HCT116 (cell line): ENCODE measurements at places on chromosomes 6 and 20. TPM values are rescaled to one million over a fixed set of nuclear protein-coding genes. Genes with fewer than 3 reads are reported as not detected.
A peak's percentile ranks its signal among the peaks of the same experiment; 100 is the strongest.

The LY6G6F gene
- total RNA-seq = not detected

The TP53TG5 gene
- 0.76 TPM for total RNA-seq

The SNAP25 gene
- 0.39 TPM for total RNA-seq

The THBS2 gene
- 0.39 TPM for total RNA-seq

The CALHM4 gene
- not detected for total RNA-seq

The SDHAF4 gene
- 8.9 TPM for total RNA-seq

The C20orf141 gene
- total RNA-seq = not detected

The RPS6KA2 gene
- total RNA-seq = 8.5 TPM

GRCh38 chr6:166933396-166933795 lies 23.0 kb downstream of the RNASET2 start:
- H3K4me3 ChIP-seq = no peak overlapping the region
- H3K27me3 ChIP-seq = no peaks in the 10 kb centered on the region
- DNase-seq = no peak
- no peaks in the 10 kb centered on the region for H3K4me1 ChIP-seq
- H3K27ac ChIP-seq = no peak overlapping the region

DNA sequence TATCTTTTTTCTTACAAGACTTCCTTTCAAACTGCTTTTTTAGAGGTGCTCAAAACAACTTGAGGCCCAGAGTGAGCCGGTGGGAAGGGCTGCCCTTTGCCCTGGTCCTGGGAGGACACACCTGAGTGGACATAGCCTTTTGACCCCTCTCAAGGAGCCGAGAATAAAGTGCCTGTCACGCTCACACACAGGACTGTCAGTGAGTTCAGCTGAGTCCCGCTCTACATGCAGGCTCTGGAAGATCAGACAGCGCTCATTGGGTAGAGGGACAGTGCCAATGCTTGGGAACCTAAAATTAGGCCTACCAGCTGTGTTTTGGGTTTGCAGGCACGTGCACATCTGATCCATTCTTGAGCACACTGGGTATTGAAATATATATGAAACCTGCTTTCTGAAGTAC lies 387.8 kb downstream of the CD83 start:
- H3K27me3 ChIP-seq = no peaks in the 10 kb centered on the region
- H3K4me3 ChIP-seq = no peak overlapping the region
- no peaks in the 10 kb centered on the region for H3K4me1 ChIP-seq
- no peak for DNase-seq
- H3K27ac ChIP-seq = no peak overlapping the region

DNA sequence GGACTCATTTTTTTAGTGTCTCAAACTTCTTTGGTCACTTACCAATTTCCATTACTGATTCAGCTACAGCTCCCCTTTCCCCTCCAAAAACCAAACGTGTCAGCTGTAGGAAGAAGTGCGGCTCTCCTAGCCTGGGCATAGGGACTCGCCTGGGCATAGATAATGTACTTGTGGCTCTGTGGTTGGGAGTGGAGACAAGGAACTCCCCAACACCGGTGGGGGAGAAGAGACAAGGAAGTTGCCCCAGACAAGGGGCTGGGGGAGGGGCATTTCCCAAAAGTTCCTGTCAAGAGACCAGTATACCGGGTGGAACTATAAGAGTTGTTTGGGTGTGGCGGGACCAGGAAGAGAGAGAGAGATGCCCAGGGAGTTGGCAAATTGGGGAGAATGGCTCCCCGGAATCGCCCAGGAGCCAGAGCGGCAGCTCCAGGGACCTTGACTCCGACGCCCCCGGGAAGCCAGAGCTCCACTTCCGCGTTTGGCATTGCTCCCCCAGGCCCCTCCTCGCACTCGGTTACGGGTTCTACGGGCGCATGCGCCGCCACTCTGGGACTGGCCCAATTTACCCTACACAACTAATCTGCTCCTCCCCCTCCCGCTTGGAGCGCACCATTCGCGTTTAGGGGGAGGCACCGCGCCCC lies 871 bp upstream of the ZFAND3 start:
- H3K27me3 ChIP-seq = no peaks in the 10 kb centered on the region
- peak; percentile 89 for DNase-seq
- peak overlapping the region; percentile 88 for H3K27ac ChIP-seq
- peak overlapping the region; percentile 77 for H3K4me3 ChIP-seq

DNA sequence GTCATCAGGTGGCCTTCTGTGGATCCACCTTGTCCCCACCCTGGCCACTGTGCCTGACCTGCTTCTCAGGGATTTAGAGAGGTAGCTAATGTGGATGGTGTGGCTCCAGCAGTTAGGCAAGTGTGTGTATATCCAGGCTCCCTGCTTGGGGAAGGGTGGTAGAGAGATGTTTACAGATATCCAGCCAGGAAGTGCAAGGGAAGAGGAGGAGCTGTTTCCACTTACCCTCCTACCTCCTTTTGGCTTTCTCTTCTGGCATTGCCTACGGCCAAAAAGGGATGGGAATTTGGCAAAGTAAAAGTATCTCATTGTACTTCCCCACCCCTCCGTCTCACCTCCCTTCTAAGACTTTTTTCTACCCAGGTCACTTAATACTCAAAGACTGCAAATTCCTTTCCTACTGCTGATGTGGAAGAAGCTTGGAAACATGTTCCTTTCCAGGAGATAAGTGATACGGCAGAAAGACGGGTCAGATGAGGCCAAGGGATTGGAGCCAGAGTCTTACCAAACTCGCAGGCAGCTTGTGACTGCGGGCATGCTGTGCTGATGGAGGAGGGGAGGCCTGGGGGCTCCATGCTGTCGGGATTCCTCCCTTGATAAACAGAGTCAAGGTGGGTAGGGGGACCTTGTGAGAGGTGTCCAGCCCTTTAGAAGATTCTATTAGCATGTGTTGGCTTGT lies 253.4 kb downstream of the PRL start:
- H3K36me3 ChIP-seq = no peaks in the 10 kb centered on the region
- H3K27ac ChIP-seq = no peak overlapping the region
- H3K4me3 ChIP-seq = no peak overlapping the region

DNA sequence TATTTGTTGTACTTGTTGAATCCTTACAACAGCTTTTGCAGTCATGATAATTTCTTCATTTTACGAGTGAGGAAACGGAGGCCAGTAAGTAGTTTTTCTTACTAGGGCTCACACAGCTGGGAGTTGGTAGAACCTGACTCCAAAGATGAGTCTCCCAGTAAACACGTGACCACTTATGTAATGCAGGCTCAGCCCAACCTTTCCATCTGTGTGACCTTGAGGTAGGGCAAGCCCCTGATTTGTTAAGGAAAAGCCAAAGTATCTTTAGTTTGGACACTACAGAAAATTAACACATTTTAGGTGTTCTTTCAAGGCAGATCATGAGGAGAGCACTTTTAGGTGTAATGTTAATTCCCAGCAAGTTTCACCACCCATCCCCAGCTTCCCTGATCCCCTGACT lies 111.3 kb downstream of the LRRC1 start:
- H3K4me3 ChIP-seq = no peak overlapping the region
- no peak for DNase-seq
- no peaks in the 10 kb centered on the region for H3K4me1 ChIP-seq
- H3K27ac ChIP-seq = no peak overlapping the region

DNA sequence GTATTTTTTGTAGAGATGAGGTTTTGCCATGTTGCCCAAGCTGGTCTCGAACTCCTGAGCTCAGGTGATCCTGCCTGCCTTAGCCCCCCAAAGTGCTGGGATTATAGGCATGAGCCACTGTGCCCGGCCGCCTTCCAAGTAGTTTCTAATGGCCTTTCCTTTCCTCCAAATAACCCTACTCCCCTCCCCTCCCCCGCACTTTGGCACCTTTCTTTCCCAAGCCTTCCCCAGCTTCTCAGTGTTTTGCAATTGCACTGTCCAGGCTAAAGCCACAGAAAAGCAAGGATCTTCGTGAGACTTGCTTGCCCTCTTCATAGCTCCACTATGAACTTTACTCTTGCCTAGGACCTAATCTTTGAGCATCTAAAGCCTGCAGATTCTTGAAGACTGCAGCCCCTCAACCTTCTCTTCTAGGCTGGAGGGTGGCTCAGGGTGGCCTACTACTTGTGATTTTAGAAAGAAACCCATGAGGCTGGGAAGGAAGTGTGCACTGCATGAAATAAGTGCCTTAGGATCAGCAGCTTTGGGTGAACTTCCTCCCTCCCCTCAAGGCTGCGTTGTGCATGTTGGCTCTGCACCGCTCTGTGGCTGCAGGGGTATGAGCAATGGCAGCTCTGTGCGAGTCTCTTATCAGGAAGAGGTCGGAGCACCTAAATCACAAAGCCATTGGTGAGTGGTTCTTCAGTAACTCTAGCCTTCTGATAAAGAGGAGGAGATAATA lies 152.4 kb upstream of the SNX9 start:
- DNase-seq = no peak
- H3K4me3 ChIP-seq = no peak overlapping the region
- no peaks in the 10 kb centered on the region for H3K4me1 ChIP-seq
- no peaks in the 10 kb centered on the region for H3K36me3 ChIP-seq
- no peaks in the 10 kb centered on the region for H3K27me3 ChIP-seq
- H3K27ac ChIP-seq = no peak overlapping the region

DNA sequence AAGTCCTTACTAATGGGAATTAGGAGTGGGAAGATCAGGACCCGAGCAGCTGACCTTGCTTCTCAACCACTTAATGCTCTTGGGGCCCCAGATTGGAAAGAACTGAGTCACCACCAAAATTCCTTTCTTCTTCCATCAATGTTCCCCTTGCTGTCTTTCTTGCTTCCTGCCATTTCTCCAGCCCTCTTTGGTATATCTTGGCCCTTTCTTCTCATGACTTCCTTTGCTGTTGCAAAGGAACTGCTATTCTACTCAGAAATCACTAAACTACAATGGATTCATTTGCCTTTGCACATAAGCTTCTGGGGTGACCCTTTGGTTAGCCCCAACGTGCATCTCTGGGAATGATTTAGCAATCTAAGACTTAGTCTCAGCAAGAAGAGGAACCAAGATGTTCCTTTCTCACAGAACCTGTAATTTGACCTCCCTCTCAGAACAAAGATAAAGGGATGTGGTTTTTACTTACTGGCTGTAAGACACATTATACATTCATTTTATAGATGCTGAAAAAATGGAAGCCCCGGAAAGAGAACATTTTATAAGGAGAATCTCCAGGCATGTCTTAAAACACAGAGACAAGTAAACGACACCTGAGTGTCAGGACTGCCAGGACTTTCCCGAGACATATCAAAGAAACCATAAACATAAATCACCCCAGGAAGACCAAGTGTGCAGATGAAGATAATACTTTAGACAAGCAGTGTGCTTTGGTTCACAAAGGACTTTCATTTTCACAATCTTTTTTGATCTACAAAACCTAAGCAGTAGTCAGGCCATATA lies 99.0 kb upstream of the TNFAIP3 start:
- no peak overlapping the region for H3K4me3 ChIP-seq
- DNase-seq = no peak
- no peak overlapping the region for H3K27ac ChIP-seq
- no peaks in the 10 kb centered on the region for H3K27me3 ChIP-seq
- no peaks in the 10 kb centered on the region for H3K36me3 ChIP-seq

DNA sequence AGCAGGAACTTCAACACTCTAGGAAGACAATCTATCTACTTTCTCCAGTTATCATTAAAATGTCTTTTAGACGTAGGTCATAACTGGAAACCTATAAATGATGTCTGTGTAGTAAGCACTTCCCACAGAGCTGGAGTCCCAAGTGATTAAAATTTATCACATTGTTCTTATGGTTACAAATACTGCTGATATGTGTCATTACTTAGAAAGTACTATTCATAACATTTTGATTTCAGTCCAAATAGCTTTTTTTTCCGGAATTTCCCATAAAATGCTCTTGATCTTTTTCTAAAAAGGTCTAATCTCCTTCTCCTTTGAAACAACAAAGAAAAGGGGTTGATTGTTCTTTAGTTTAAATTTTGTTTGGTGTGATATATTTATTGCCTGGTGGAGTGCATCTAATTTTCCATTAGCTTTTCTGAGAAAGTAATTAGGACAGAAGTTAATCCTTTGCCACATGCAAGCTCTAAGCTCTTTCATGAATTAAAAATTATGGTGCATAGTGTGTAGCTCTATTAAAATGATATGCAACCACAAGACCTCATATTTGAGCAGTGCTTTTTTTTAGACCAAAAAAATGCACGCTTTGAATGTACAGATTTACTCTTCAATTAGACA lies 132.7 kb upstream of the TCF21 start:
- peak overlapping the region; percentile 51; the same call in 1 of the 2 replicates for H3K27ac ChIP-seq
- H3K4me3 ChIP-seq = no peak overlapping the region
- H3K4me1 ChIP-seq = no peaks in the 10 kb centered on the region
- no peaks in the 10 kb centered on the region for H3K27me3 ChIP-seq

- no peaks in the 10 kb centered on the region for H3K27me3 ChIP-seq
- H3K36me3 ChIP-seq = no peaks in the 10 kb centered on the region
- H3K4me3 ChIP-seq = no peak overlapping the region
- no peaks in the 10 kb centered on the region; the same call in 1 of the 2 replicates for H3K4me1 ChIP-seq
- DNase-seq = no peak
Observed at GRCh38 chr6:142035890-142036289, 96.8 kb upstream of the GJE1 start.

GRCh38 chr6:47974106-47974505 lies 136.9 kb downstream of the PTCHD4 start:
- no peak for DNase-seq
- no peaks in the 10 kb centered on the region for H3K36me3 ChIP-seq
- peaks cover 4% of the 10 kb centered on the region; the same call in 1 of the 2 replicates for H3K4me1 ChIP-seq
- H3K27me3 ChIP-seq = no peaks in the 10 kb centered on the region

GRCh38 chr6:150592377-150592995 lies 7.2 kb upstream of the PLEKHG1 start:
- H3K27ac ChIP-seq = no peak overlapping the region
- no peak overlapping the region for H3K4me3 ChIP-seq
- no peaks in the 10 kb centered on the region for H3K27me3 ChIP-seq
- H3K36me3 ChIP-seq = no peaks in the 10 kb centered on the region
- H3K4me1 ChIP-seq = no peaks in the 10 kb centered on the region

DNA sequence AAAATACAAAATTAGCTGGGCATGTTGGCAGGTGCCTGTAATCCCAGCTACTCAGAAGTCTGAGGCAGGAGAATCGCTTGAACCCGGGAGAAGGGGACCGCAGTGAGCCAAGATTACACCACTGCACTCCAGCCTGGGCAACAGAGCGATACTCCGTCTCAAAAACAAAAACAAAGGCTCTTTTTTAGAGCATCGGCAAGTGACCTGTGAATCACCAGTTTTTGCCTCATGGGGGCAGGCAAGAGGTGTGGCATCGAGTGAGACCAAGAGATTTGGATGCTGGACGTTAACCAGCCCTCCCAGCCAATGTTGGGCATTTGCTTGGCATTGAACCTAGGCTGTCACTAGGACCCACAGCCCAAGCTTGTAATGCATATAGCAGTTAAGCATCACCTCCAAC lies 14.6 kb upstream of the CDK5RAP1 start:
- H3K27ac ChIP-seq = no peak overlapping the region
- H3K27me3 ChIP-seq = no peaks in the 10 kb centered on the region
- DNase-seq = no peak
- no peak overlapping the region for H3K4me3 ChIP-seq
- no peaks in the 10 kb centered on the region; the same call in 1 of the 2 replicates for H3K36me3 ChIP-seq
